ENCODE measurements at places on chromosomes 7 and 10. TPM values are rescaled to one million over a fixed set of nuclear protein-coding genes. Genes with fewer than 3 reads are reported as not detected.

The FGFBP3 gene
- 1.4 TPM for total RNA-seq

The CDHR1 gene
- not detected for total RNA-seq

- DNase-seq, result no peak
- H3K27ac ChIP-seq, result peak overlapping the region; percentile 89
- H3K4me3 ChIP-seq, result peak overlapping the region; percentile 91
Measured at GRCh38 chr10:22712211-22712955, 2.0 kb downstream of the PIP4K2A start.

DNA sequence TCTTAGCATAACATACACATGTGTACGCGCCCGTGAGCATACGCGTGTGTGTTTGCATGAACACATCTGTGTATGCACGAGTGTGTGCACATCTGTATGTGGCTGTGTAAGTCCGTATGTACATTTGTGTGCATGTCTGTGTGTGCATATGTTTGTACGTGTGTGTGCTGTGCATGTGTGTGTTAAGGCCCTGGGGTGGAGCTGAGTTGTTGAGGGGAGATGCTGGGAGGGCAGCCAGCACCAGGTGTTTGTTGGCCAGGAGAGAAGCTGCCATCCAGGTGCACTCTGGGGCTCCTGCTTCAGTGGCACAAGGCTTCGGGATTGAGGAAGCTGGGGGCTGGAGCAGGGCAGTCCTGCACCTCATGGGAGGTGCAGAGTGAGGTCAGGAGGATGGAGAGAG lies 85.0 kb downstream of the BMS1 start:
- peaks cover 33% of the 10 kb centered on the region for H3K27me3 ChIP-seq
- no peak overlapping the region for H3K27ac ChIP-seq
- peaks cover 3% of the 10 kb centered on the region for H3K4me1 ChIP-seq
- H3K36me3 ChIP-seq, result no peaks in the 10 kb centered on the region
- DNase-seq, result no peak
- no peak overlapping the region for H3K4me3 ChIP-seq

The TBATA gene
- not detected for total RNA-seq

DNA sequence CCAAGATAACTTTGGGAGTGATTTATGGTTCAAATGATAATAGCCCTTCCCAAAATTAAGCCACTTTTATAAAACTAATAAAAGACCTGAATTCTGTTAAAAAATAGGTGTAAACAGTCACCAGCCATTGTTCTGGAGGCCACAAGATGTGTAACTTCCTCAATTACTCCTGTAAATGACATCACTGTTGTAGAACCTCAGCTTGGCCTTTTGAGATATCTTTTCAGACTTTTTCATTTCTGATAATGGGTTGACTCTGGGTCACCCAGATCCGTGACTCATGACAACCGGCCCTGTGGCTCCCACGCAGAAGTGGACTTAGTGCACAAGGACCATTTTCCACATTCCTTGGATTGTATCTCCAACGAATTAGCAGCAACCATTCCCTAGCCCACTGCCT lies 106.6 kb downstream of the DKK1 start:
- no peaks in the 10 kb centered on the region for H3K36me3 ChIP-seq
- DNase-seq, result no peak
- no peaks in the 10 kb centered on the region for H3K4me1 ChIP-seq
- H3K4me3 ChIP-seq, result no peak overlapping the region
- no peak overlapping the region for H3K27ac ChIP-seq

The ARHGAP22 gene
- total RNA-seq, result not detected

The NPY4R gene
- not detected for total RNA-seq

The SPDYE2B gene
- total RNA-seq, result not detected

DNA sequence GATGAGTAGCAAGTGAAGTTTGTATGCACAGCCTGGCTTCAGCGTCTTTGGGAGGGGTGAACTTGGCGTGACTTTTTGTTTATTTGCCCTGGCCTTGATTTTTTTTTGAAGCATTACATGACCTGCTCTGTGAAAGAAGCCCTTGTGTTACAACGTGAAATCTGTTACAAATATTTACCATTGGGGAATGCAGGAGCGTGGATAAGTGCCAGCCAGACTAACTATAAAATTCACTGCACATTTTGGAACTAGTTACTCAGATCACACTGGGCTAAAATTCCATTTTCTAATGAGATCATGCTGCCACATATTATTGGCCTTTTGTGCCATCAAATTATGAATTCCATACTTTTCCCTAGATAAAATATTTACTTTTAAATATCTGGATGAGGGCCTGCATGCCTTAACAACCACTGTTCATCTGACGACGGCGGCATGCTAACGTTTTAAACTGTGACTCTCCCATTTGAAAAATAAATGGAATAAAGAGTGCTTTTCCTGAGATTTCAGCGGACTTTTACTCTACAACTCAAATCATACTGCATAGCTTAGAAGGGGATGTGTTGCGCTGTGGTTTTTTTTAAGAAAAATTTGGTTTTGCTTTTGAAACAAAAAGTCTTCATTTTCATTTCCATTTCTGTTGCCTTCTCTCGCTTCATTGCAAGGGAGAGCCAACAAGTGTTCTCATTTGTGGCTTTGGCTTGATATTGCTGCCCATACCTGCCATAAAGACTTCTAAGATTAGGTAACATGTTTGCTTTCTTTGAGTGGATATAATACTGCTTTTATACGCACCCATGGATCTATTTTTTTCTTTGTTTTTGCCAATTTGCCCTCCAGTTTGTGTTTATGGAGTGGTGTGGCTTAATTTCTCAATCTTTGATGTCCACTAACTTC lies 352.2 kb downstream of the TFEC start:
- H3K4me1 ChIP-seq, result no peaks in the 10 kb centered on the region
- no peak overlapping the region for H3K27ac ChIP-seq
- no peak overlapping the region for H3K4me3 ChIP-seq
- no peaks in the 10 kb centered on the region for H3K27me3 ChIP-seq

- peaks cover 8% of the 10 kb centered on the region for H3K27me3 ChIP-seq
- H3K4me1 ChIP-seq, result no peaks in the 10 kb centered on the region
- DNase-seq, result no peak
- H3K36me3 ChIP-seq, result no peaks in the 10 kb centered on the region
Measured at GRCh38 chr7:87919875-87920274, 14.2 kb upstream of the ADAM22 start.

Data from activated CD4-positive, alpha-beta T cell treated with anti-CD3 and anti-CD28 coated beads, Interleukin-2, amount 10 ng/mL, durations not matched to agents 7 days and 5 days (primary cell).